ENCODE measurements at places on chromosomes 2 and 18. TPM values are rescaled to one million over a fixed set of nuclear protein-coding genes. Genes with fewer than 3 reads are reported as not detected.

LYPD6 gene
- 1.6 TPM for total RNA-seq

DNA sequence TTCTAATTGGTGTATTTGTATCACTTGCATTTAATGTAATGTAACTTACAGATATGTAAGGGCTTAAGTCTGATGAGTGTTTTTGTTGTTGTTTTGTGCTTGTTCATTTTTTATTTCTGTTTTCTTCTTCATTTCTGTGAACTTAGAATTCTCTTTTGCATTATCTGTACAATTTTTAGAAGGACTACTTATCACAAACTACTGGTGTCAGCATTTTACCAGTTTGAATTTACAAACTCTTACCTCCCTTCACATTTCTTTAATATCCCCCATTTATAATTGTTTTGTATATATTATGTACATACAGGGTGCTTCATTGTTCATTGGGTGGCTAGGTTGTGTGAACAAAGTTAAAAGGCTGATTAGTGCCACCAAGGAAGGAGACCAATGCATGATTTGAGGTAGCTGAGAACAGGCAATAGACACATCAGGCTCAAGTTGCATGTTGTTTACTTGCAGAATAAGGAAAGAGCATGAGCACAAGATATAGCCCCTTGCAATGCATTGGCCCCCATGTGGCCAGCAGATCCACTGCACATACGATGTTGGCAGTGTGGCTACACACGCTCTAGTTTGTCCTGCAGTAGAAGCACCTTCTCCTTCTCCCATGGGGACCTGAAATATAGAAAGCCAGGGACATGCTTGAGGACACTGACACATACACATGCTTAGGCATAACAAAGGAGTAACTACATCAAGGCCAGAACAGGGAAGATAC lies 198.2 kb downstream of the CD8B2 start:
- no peak for DNase-seq

- DNase-seq: peak; percentile 36
Measured at GRCh38 chr2:23601301-23601965, 216.5 kb downstream of the KLHL29 start.

DNA sequence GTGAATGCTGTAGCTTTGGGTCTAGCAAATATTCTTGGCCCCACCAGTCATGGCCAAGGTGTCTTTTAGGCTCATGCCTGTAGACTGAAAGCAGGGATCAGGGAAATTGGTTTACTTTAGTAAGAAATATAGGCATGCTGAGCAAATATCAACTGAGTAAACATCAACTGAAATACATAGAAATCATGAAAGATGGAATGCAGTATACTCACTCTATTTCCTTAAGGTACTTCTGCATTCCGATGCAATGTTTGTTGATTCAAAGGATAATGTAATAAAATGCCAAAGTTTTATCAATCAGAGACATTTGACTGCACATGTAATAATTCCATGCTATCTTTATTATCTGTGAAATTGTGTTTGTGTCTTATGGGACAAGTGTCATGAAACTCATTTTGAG lies 19.6 kb upstream of the IL1R1 start:
- DNase-seq: no peak

GRCh38 chr18:58845928-58846724 lies 18.6 kb upstream of the ZNF532 start:
- DNase-seq: no peak

Measured in renal cortical epithelial cell (primary cell).